ENCODE measurements at places on chromosomes 7 and 10. TPM values are rescaled to one million over a fixed set of nuclear protein-coding genes. Genes with fewer than 3 reads are reported as not detected.

The CACNA2D1 gene
- 102 TPM for total RNA-seq

The GIMAP5 gene
- total RNA-seq, result 8.9 TPM

The ARHGAP21 gene
- total RNA-seq, result 170 TPM

The NANOS1 gene
- 0.27 TPM for total RNA-seq
